Psoas muscle (tissue), 8 donors: ENCODE measurements at places on chromosomes 7 and 10.

- no peak for DNase-seq
Observed at GRCh38 chr10:20855398-20856038, 41.6 kb downstream of the NEBL start.

DNA sequence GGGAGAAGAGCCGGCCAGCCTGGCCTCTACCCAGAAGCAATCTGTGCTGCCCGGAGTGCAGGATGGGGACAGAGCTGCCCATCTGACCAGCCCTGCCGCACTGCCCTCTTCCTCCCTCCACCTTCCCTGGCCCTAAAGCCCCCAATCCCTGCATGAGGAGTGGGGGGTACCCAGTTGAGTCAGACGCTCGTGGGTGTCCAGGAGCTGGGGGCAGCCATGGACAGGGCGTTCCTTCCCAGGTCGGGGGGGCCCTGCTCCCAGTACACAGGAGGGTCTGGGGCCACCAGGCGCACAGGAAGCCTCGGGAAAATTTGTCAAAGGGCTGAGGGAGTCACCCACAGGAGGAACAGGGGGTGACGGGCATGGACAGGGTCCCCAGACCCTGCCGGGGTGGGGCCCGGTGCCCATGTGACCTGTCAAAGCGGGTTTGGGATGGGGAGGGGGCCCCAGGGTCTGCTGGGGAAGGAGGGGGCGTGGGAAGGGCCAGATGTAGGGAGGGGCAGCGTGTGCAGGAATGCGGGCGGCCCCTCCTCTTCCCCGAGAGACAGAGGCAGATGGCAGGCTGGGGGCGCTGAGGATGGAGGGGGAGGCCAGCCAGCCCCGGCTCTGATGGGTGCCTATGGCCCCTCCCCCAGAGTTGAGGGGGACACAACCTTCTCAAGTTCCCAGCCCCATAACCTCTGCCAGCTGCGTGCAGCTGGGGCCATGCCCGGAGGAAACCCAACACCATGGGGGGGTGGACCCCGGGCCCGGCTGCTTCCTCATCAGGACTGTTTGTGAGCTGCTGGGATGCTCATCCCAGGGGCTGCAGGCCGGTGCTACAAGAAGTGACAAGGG is 21.5 kb upstream of the GRIFIN start:
- no peak for DNase-seq

DNA sequence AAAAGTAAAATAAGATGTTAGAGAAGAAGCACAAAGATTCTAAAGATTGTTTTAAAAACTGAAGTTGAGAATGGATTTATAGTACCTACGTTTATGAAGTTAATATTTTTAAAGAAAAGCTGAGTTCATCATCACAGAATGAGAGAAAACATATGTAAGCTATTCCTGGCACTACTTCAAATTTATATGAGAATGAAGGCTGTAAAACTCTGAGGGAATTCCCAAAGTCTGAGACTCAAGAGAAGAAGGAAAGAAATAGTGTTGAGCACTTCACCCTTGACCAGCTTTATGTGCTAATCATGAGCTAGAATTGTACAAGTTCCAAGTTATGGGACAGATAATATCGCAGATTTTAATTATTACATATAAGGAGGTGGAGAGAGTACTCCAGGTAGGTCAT is 323.7 kb upstream of the GNAI1 start:
- DNase-seq, result no peak

DNA sequence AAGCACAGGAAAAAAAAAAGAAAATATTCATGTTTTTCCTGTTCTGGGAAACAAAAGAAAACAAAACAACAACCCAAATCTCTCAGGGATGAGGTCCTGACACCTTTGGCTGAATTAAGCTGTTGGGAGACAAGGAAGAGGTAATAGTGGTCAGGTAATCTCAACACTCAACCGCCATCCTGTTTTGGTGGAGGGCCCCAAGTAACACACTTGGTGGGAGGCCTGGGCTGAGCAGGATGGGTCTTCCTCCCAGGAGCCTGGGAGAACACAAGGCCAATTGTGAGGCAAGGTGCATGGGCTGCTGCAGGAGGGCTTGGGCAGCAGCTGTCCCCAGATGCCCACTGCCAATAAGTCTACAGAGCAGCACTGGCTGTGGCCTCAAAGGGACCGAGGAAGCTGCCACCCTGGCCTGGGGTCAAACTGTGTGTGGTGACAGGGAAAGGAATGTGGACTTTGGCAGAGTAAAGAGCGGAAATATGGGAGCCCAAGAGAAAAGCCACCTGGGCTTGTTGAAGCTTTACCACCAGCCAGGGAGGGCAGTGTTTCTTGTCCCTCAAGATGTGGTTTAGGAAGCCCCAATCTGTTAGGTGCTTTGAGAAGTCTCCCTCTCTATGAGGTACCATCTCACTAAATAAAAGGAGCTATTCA is 93.5 kb upstream of the SLC25A13 start:
- DNase-seq, result no peak

DNA sequence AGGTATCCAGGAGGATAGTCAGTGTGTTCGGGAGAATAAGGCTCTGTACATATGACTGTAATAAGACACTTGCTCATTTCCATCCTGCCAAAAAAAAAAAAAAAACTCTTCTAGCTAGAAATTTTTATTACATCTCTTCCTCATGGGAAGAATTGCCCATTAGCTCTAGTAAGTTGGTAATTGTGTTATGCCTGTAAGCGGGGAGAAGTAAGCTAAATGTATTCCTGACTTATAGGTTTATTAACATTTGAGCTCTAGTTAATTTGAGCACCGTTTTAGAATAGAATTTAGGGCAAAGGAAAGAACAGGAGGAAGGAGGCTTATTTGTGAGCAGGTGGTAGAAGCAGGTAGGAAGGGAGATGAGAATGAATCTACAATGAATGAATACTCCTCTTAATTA is 1210.6 kb downstream of the SORCS1 start:
- DNase-seq, result no peak

DNA sequence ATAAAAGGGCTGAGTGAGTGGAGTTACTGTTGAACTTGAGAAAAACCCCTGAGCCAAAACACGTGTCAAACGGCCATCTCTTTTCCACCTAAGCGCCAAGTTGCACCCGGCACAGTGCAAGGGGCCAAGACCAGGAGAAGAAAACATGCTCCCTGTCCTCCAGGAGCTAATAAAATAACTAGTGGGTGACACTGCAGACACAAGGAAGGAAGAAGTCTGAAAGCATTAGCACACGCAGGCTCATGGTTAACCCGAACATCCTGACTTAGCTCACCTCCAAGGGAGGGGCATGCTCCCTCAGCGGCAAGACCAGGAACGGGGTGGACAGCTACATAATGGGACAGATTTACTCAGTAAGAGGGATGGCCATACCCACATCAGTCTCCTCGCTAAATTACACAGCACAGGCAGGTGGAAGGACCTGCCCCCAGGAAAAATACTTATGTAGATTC is 65.0 kb downstream of the PIP4K2A start:
- no peak for DNase-seq

- DNase-seq, result no peak
Observed at GRCh38 chr7:40356871-40357709, 222.3 kb downstream of the SUGCT start.

GRCh38 chr10:6133331-6134098 is 44.7 kb downstream of the RBM17 start:
- DNase-seq, result no peak

DNA sequence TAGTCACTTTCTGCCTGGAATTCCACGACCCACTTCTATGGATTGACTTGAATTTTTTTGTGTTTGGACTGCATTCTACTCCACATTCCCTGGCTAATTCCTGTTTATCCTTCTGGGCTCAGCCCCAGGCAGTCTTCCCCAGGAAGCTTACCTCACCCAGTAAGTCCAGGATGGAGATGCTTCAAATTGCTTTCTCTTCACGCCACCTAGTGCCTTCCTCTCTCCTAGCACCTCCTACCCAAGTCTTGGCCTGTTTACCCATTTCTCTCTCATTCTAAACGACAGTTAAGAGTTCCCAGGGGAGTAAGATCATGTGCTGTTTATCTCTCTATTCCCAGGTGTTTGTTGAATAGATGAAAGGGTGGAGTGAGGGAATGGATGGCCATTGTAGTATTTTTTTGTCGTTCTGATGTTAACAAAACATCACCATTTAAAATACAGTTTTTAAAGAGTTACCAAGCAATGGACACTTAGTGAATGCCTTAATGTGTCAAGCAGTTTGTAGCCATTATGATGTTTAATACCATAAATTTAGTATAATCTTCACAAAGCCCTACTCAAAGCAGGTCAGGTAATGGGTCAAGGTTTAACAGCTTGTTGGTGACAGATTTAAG is 45.5 kb upstream of the TARP start:
- no peak for DNase-seq

- DNase-seq, result peak; percentile 69
Observed at GRCh38 chr10:28939281-28940157, 262.2 kb downstream of the BAMBI start.

DNA sequence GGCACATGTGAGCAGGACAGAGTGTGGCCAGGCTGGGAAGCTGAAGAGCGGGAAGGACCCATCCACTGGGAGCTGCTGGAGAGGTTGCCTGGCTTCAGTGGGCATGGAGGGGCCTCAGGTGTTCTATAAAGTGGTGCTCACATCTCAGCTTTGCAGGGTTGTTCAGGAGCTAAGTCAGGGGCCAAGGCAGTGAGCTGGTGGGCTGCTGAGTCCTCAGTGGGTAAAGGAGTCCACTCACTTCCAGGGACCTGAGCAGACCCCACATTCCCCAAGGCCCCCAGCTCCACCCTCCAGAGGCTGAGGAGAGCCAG is 28.8 kb upstream of the C10orf53 start:
- DNase-seq, result no peak

- DNase-seq, result no peak
Observed at GRCh38 chr7:149325248-149325647, 63.3 kb downstream of the ZNF783 start.

- peak; percentile 95 for DNase-seq
Observed at GRCh38 chr10:73879296-73880173, 5.2 kb upstream of the CAMK2G start.
